Foreskin melanocyte (primary cell): ENCODE measurements at places on chromosomes 12 and 14.

- peak; percentile 48 for DNase-seq
Observed at GRCh38 chr12:8675591-8676036, 13.0 kb upstream of the MFAP5 start.

DNA sequence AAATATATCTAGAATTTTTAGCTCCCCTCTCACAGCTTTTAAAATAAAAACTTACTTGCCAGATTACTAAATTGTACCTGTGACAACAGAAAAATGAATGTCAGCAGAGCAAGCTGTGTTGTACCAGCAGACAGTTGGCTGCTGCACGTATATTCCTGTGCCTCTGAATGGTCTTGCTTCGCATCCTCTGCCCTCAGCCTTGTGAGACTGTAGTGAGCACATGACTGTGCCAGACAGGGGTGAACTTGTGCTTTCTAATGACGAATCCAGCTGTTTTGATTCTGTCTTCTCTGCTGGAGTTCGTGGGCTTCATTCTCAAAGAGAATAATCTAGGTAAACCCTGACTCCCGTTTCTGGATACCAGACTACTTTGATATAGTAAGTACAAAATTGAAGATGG, 58.3 kb upstream of the FRMD6 start:
- peak; percentile 62 for DNase-seq

DNA sequence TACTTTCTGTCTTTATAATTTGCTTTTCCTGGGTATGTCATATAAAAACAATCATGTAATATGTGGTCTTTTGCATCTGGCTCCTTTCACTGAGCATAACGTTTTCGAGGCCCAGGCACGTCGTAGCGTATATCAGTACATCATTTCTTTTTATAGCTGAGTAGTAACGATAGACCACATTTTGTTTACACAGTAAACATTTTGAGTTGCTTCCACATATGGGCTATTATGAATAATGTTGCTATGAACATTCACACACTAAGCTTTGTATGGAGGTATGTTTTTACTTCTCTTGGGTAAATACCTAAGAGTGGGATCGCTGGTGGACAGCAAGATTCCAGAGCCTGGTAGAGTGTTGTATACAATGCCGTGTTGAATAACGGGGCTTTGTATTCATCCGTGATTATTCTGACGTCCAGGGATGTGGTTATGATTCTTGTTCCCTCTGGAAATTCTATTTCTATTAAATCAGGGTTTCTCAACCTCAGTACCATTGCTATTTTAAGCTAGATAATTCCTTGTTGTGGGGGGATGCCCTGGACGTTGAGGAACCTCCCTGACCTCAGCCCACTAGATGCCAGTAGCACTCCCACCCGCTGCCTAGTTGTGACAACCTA, 38.9 kb upstream of the CIT start:
- no peak for DNase-seq

GRCh38 chr14:65864549-65864948, 452.0 kb downstream of the FUT8 start:
- peak; percentile 5 for DNase-seq

DNA sequence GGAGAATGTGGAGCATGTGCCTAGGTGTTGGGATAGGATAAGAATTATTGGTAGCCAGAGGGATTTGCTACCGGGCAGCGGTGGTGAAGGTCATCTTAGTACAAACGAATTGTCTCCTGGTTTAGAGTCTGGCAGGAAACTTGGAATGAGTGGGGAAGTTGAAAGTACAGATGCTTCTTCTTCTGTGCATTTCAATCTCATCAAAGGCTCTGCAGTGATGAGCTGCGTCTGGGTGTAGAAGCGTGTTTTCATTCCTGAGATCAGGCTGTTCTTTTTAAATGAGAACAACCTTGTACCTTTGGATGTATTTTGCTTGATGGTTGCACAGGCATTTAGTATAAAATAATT, 2.1 kb downstream of the WNK1 start:
- peak; percentile 27 for DNase-seq

DNA sequence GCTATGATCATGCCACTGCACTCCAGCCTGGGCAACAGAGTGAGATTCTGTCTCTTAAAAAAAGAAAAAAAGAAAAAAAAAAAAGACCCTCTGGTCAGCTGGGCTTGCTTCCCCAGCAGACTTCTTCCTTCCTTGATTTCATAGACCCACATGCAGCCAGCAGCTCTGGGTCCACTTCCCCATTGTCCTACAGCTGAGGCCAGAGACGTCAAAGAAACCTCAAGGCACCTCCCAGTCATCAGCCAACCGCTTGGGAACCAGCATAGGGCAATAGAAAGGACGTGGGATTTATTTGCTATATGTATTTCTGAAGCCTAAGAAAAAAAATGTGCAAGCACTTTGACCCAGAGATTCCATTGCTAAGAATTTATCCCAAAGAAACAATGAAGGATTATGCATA, 35.4 kb upstream of the SPPL3 start:
- no peak for DNase-seq

DNA sequence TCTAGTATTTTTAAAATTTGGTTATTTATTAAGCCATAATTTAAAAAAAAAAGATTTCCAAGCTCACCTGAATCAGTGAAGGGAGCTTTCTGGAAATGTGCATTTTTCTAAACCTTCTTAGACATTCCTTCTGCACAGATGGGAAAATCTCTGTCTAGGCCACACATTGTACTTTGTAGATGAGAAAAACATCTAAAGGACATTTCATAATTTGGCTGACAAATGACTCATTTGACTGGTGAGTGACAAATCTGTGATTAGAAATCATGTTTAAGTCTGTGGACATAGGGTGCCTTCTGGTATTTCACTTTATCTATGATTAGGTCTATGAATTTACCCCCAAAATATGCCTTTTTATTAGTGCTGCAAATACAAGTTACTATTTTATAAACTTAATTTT, 1044.9 kb upstream of the FLRT2 start:
- no peak for DNase-seq

DNA sequence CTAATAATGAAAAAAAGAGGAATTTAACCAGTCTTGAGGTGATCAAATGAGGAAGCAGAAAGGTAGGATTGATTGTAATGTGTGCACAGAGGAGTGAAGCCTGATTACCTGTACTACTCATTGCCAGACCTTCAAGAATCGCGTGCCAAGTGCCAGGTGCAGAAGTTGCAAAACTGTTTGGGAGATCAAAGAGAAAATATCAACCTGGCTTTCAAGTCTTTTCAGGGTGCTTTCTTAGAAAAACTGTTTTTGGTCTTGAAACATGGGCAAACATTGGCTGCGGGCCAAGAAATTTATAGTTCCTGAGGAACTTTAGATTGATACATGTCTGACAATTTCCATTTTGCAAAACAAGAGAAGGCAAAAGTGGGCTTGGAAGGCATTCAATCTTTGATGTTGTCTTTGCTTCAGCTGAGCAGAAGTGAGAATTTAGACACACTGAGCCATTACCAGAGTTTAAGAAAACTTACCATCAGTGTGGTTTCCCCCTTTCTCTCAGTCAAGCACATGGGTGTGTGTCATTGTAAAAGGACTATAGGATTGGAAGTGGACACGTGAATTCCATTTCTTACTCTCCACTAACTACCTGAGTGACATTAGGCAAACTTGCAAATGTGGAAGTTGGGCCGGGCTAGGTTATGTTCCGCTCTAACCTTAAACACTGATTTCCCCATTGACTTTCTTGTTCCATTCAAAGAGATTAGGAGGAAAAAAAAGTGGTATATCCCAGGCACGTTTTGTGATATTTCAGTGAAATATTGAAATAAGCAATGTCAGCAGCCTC, 486.2 kb downstream of the DIO2 start:
- DNase-seq: no peak

GRCh38 chr12:106901276-106901675, 54.4 kb upstream of the TMEM263 start:
- no peak for DNase-seq

DNA sequence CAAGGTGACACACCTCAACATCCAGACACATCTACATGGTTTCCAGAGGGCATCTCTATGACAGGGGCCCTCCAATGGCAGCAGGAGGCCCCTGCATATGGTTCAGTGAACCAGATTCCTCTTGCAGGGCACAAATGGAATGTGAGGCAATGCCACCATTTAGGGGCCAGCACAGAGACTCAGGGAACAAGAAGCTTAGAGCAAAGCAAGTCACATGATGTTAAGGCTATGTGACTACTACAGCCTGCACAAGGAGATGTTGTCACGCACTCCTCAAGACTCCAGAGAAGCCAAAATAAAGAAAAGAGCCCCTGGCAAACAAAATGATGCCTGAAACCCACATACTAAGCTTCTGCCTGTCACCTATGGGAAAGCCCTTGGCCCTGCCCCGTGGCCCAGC, 95.2 kb downstream of the RBM19 start:
- no peak for DNase-seq

GRCh38 chr14:77024171-77024691, 4.3 kb downstream of the IRF2BPL start:
- DNase-seq: no peak

DNA sequence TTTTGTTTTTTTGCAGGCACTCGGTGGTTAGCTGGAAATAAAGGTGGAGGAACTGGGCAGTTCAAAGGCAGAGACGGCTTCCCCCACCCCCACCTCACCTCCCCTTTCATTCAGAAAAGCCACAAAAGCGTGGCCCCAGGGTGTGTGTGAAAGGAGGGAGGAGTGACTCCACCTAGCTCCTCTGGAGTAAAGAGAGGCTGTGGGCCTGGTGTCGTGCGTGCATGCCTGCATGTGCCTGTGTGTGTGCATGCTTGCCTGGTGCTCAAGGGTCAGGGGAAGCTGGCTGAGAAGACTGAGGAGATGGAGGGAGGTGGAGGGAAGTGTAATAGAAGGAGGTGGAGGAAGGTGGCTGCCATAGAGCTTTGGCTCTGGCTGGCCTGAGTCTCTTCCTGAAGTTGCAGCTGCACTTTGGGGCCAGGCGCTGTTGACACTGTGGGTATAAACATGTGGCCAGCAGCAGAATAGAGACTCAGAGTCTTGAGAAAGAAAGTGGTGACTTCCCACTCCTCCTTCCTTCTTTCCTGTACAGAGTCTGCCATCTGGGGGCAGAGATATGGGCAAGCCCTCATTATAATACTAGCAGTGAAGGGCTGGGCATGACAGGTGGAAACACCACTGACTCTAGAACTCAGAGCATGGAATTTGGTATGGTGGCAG, 36.9 kb upstream of the SINHCAF start:
- DNase-seq: no peak
